ENCODE measurements at places on chromosomes 12 and 14.

GRCh38 chr12:15522574-15523187 lies 200.4 kb downstream of the PTPRO start:
- DNase-seq, result peak; percentile 74

GRCh38 chr12:19419086-19419485 lies 20.2 kb upstream of the AEBP2 start:
- no peak for DNase-seq

DNA sequence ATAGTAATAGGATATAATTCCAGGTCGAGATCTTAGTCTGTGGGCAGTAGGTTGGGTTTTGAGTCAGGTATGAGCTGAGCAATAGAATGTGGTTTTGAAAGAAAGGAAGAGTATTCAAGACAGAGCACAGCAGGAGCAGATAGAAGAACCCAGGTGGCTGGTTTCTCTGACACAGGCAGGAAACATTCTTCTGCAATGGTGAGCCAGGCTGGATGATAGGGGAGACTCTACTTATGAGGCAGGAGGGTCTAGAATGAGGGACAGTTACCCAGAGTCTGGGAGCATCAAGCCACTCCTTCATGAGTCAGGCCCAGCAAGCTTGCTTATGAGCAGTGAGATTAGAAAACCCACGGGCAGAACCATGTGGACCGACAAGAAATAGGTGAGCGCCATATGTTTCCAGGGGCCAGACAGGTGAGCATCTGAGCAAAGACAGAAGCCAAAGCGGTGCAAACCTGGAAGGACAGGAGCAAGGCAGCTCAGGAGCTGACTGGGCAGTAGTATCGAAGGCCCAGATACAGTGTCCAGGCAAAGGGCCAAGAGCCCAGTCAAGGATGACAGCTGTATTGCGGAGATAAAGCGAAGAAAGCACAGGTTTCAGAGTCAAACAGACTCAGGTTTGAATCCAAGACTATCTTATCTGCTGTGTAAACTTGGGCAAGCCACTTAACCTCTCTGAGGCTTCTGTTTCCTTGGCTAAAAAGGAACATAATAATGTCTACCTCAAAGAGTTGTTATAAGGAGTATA lies 22.5 kb upstream of the PCNX1 start:
- DNase-seq, result no peak

GRCh38 chr14:95199298-95199983 lies 42.1 kb upstream of the DICER1 start:
- DNase-seq, result no peak

- DNase-seq, result no peak
Observed at GRCh38 chr12:113854385-113855142, 111.6 kb downstream of the RBM19 start.

DNA sequence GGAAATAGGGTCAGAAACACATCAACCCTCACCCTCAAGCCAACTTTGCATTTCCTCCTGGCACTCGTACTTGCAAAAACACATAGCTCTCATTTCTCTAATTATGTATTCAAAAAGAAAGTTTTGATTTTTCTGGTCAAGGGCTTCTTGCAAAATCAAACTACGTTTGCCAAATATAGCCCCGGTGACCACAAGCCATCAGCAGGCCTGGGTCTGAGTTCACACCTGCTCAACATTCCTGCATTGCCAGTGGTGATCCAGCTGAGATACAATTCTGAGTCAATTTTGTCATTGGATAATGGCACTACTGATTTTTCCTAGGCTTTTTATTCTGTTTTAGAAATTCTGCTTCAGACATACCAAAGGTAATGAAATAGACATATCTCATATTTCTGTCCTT lies 10.7 kb upstream of the BHLHE41 start:
- DNase-seq, result no peak

DNA sequence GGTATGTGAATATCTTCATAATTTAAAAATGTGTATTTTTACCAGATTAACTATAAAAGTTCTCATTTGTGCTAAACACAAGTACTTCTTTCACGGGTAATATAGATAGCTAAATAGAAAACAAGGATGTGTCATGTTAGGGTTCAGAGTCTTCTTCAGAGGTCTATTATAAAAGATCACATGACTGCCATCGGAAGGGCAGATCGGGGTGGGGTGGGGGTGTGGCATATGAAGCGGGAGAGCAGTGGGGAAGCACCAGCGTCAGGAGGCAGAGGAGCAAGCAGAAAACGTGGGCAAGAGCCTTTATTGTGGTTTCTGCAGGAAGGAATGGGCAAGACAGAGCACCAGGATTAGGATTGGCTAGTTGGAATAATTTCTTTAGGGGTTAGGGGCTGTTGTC lies 63.7 kb upstream of the DNM1L start:
- DNase-seq, result peak; percentile 76

- no peak for DNase-seq
Observed at GRCh38 chr12:67211029-67211428, 58.1 kb upstream of the CAND1 start.

DNA sequence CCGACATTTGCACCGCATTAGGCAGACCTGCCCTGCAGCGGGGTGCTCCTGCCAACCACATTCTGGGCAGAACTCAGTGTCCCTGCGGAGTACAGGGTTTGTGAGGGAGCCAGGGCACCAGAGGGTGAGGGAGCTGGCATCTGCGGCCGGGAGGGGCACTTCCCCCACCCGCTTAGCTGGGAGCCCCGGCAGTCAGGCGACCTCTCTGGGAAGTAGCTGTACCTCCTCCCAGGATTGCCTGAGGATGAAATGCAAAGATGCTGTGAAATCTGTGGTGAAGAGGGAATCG lies 58.6 kb downstream of the ANKRD9 start:
- no peak for DNase-seq

- DNase-seq, result no peak
Observed at GRCh38 chr12:63764481-63764880, 15.2 kb upstream of the RXYLT1 start.

- no peak for DNase-seq
Observed at GRCh38 chr12:28027947-28028724, 55.6 kb upstream of the PTHLH start.

GRCh38 chr12:24427776-24428175 lies 478.3 kb upstream of the SOX5 start:
- DNase-seq, result no peak

DNA sequence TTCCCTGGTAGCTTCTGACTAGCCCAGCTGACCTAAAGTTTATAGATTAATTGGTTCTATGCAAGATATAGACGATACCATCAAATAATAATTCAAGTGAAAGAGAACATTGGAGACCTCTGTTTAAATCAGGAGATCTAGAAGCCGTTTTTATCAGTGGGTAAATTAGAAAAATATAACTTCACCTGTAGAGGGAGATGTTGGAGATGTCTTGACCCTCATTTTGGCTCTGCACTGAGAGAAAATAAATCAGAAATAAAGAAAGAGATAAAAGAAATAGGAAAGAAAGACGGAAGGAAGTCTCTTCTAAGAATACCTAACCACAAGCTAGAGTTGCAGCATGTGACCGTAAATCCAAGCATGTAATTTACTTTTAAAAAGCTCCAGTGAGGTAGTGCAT lies 684.5 kb downstream of the C12orf50 start:
- DNase-seq, result no peak

GRCh38 chr12:14905269-14906004 lies 19.8 kb upstream of the MGP start:
- no peak for DNase-seq

GRCh38 chr12:115023279-115024265 lies 339.6 kb upstream of the TBX3 start:
- DNase-seq, result no peak

DNA sequence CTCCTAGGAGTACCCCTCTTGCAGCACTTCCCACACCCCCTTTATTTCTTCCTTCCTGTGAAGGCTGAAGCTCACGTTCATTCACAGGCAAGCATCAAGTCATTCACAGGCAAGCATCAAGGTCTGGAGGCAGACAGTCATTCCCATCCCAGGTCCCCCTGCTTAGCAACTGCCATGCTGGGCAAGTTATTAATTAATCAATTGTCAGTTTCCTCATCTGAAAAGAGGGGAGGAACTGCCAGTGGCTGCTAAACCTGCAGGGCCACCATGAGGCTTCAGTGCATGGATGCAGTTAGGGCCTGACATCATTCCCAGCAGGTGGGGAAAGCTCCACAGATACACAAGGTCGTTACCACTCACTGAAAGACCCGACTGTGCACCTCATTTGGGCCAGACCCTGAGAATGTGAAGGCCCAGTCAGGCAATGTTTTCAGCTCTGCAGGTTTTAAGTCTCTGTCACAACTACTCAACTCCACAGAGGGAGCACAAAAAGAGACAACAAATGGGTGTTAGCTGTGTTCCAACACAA lies 85.0 kb upstream of the GPR68 start:
- DNase-seq, result no peak

DNA sequence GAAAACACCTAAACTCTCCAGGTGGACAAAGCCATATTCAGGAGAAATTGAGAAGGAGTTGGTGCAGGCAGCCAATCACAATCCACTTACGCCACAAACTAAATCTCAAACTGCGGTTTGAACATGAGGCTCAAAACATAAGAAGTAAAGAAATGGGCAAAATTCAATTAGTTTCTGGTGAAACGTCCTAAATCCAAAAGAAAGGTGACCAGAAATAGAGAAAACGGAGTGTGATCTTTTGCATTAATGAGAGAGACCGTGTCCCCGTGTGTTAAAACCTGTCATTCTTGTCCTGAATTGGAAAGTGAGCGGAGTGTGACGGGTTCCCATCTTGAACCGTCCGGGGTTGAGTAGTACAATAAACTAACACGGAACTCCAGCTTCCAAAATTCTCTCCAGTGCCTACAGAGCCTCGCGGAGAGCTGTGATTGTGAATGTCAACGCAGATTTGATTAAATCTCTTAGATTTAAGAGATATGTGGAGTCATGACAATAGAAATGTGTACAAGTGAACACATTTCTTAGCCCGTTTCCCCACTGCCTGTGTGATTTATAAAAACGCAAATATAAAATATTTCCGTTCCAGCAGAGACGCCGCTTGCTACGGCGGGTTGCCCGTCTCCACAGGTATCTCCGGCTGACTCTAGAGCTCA lies 595 bp upstream of the METAP2 start:
- DNase-seq, result peak; percentile 55

DNA sequence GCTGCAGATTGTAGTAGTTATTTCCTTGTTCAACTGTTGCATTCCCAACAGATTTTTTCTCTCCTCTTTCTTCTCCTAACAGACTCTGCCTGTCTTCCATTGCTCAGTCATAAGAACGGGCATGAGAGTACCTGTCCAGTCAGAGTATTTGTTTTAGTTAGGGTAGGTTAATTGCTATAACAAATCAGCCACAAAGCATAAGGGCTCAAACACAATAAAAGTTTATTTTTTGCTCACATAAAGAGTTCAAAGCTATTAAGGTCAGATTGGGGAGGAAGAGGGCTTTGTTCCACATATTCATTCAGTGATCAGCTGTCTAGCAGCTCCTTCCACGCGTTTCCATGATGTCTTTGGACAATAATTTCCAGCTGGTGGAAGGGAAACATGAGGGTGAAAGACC lies 92.8 kb upstream of the PLXNC1 start:
- no peak for DNase-seq

DNA sequence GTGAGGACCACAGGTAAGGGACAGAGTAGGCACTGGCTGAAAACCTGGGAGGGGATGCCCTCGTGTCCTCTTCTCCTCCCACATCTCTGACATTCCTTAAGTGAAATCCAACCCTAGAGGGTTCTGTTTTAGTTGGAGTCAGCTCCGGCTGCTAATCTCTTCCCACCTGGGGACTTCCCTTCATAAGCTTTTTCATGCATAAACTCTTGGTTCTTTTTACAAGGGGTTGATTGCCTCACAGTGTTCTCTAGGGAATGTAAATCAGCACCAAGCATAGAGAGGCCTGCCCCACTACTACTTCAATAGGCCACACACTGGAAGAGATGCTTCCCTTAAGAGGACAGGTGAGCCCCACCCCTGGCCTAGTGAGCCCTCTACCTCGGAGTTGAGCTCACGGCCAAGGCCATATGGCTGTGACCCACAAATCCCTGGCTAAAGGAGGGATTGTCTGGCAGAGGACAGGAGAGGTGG lies 3.2 kb upstream of the SYNDIG1L start:
- no peak for DNase-seq

- DNase-seq, result no peak
Observed at GRCh38 chr12:13149411-13149810, 45.9 kb upstream of the GSG1 start.

- DNase-seq, result no peak
Observed at GRCh38 chr12:98449584-98449983, 65.8 kb upstream of the TMPO start.

- DNase-seq, result no peak
Observed at GRCh38 chr12:12069821-12070548, 754 bp upstream of the BCL2L14 start.

DNA sequence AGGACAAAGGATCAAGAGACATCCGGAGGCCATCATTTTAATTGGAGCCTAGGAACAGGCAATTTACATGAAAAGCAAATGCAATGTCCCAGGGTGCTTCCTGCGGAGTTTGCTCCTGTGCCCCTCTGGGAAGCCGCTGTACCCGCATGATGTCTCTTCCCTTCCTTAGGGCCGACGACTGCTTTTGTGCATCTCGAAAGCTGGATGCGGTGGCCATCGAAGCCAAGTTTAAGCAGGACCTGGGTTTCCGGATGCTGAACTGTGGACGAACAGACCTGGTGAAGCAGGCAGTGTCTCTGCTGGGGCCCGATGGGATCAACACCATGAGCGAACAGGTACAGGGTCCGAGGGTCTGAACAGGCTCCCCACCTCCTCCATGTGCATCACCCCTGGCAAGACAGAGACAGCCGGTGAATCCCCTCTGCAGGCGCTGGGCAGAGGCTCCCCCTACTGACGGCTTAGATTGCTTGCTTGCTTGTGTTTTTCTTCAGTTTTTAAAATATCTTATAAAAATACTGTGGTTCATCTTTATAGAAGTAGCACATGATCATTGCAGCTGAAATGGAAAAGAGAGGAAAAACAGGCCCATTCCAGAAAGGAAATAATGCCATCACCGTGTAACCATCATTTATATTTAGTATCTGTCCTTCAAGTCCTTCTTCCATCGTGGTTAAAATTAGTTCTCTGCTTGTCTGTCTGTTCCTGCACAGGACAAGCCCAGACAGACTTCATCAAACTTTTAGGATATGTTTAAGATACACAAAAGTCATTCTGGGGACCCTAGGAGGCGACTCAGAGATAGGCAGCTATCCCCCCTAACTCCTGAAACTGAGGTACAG lies 75.4 kb upstream of the PWP1 start:
- peak; percentile 16 for DNase-seq

DNA sequence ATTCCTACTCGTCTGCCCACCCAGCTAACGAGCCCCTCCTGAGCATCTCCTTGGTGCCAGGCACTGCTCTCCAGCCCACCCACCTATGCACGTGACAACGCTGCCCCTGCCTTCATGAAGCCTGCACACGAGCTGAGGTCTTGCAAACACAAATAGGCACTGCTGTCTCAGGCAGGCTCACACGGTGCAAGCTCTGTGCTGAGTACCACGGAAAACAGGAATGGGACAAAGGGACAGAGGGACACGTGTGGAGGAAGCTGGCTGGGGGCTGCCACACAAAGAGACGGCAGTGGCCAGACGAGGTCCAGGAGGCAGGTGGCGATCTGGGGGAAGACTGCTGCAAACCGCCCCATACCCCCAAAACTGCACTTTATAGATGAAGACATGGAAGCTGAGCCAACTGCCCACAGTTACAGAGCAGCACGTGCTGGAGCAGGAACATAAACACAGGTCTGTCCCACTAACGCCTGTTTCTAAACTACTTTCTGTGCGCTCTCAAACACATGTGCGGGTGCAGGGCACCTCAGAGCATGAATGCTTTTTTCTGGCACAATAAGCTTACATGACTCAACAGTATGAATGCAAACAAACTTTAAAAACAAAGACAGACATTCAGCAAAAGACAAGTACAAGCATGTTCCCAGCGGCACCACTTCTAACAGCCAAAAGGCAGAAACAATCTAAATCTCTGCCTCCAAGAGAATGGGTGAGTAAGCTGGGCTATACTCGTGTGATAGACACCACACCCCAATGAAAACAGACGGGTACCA lies 64.5 kb downstream of the AMN start:
- peak; percentile 30 for DNase-seq

All from SW480 (cell line).